HuH-7 (cell line): ENCODE measurements at places on chromosomes 13 and 19.
A peak's percentile ranks its signal among the peaks of the same experiment; 100 is the strongest.

DNA sequence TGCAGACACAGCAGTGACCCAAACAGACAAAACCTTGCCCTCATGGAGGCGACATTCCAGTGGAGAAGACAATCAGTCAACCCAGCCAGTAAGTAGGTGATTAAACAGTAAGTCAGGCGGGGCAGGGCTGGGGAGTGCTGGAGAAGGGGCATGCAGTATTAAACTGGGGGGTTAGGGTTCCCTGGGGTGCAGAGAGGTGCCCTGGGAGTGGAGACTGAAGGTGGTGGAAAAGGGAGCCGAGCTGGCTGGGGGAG lies 31.2 kb upstream of the FXYD3 start:
- DNase-seq, result no peak

DNA sequence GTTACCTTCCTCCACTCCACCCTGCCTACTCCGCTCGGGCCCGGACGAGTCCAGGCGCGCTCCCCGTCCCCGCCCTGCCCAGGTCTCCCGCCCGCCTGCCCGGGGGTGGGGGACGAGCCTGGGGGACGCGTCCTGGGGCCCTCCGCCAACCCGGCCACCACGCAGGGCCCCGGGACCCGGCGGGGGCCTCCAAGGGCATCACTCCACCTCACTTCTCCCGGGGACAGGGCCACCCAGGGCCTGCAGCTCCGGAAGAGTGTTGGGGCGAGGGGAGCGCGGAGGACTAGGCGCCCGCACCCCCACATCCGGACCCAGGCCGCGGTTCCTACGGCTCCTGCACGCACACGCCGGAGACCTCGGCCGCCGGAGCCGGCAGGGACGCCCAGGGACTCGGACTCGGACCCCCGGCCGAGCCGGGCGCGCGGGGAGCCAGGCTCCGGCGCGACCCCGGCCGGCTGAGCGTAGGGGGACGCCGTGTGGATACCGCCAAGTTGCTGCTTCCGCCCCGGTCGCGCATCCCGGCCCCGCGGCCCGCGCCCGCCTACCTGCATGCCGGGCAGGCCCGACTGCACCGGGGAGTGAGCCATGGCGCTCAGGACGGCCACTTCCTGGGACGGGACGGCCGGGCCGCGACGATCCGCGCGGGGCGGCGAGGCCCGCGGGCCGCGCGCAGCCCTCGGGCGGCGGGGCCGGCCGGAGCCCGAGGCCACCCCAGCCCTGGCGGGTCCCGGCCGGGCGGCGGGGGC lies 534 bp downstream of the STK24 start:
- DNase-seq, result no peak

DNA sequence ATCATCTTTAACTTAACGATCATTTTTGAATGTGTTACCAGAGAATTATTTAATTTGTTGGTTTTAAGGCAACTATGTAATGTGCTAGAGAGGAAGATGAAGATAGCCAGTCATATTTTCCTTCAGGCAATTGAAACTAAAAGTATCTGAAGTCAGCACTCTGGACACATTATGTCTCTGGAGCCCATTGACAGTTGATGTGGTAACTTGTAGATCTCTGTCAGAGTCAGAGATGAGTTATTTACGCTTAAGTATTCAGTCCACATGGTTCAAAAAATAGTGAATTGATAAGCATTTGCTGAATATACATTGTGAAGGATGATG lies 2.1 kb downstream of the ZMYM2 start:
- no peak for DNase-seq

DNA sequence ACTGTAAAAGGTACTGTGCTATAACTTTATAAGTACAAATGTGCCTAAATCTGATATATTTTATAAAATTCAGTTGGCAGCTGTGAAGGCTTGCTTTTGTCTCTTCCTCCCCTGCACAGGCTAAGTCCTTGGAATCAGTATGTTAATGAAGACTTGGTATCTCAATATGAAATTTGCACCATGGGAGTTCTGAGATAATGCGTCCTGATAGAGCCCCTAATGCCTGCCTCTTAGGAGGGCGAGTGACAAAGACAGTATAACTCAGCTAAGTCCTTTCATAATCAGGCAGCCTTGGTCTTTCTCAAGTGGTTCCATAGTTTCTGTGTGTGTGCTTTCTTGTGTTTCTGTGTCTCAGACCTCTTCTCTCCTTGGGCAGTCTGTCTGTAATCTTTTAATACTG lies 14.7 kb downstream of the LRCH1 start:
- no peak for DNase-seq

GRCh38 chr19:14004619-14005348 lies 1.3 kb downstream of the RFX1 start:
- no peak for DNase-seq

GRCh38 chr13:47046706-47047105 lies 149.9 kb upstream of the HTR2A start:
- DNase-seq, result no peak

DNA sequence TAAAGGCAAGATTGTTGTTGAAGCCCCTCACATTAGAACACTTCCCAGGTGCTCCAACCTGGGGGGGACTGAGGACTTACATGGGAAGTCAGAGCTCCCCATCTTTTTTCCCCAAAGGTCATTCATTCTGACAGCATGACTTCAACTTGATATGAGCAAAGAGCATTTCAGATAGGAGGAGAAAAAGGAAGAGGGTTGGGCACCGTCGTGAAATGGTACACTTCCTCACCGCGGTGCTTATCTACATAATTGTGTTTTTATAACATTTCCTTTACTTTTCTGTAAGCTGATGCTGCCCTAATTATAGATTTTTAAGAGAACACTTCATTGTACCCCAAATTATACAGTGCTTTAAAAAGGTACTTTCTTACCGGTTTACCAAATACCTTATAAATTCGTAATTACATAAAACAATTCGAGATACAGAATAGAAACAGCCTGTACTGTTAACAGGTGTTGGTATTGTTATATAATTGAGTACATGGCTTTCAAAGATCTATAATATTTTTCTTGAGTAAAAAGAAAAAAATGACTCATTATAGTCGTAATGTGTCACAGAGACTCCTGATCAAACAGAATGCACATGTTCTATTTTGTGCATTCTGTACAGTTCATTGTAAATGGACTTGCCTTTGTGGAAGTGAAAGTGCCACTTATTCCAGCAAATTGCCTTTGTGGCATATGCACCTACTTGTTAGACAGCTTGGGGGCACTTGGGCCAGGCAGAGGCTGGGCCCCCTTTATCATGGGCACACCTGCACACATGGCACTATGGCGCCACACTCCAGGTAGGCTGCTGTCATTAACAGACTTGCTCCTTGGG lies 81.8 kb downstream of the GGACT start:
- DNase-seq, result no peak

DNA sequence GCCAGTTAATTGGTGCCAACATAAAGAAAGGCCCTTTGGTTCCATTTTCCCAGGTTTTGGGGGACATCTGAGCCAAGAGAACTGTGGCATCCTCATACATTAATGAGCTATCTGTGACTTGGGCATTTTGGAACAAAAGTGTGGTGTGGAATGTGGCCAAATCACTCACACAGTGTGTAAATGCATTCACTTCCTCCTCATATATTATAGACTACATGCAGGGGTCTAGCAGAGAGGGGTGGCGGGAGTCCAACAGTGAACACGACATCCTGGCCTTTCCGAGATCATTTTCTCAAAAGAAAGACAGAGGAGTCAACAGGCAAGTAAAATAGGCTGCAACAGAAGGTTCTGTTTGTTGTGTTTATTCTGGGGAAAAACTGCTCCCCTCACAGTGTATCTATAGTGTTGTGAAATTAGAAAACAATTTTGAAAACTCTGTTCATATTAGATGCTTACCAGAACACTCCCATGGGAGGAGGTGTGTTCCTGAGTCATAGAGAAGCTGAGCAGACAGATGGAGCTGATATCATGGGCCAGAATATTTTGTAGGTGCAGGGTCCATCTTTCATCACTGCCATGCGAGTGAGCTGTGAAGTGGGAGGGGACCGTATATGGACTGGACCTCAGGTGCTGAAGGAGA lies 36.9 kb downstream of the PABPC3 start:
- no peak for DNase-seq

DNA sequence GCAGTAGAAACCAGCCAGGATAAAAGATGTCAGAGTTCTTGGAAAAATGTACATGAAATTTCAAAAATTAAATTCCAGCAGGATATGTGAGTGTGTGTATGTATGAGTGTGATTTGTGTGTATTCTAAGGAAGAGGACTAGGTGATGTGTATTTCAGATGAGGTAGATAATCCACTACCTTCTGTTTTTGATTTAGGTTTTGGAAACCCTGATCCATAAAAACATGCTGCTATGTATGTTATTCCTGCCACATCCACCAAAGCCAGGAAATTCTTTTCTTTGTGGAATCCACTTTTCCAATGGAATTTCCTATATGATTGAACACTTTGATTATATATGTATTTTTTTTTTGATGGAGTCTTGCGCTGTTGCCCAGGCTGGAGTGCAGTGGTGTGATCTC lies 276.9 kb downstream of the UQCRFS1 start:
- DNase-seq, result no peak

DNA sequence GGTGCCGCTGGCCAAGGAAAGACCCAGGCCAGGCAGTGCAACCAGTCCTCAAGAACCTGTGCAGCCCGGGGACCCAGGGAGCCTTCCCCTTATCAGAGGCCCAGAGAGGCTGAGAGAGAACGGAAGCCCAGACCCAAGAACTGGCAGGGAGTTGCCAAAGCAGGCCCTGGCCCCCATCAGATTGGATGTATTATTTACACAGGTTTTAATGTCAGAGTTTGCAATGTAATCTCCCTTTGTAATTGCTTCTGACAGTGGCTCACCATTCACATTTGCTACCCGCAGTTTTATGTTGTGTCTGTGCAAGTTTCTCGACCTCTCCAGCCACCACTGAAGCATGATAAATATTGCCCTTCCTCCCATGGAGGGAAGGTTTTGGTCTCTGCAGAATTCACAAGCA lies 660.9 kb downstream of the LIG4 start:
- DNase-seq, result no peak

GRCh38 chr13:25528266-25528665 lies 156.5 kb downstream of the ATP8A2 start:
- DNase-seq, result no peak

GRCh38 chr13:46184277-46184699 lies 2.3 kb upstream of the LCP1 start:
- DNase-seq, result peak; percentile 34

GRCh38 chr19:58563034-58563573 lies 4.7 kb upstream of the UBE2M start:
- no peak for DNase-seq

GRCh38 chr13:57527114-57527735 lies 104.3 kb upstream of the PCDH17 start:
- no peak for DNase-seq

GRCh38 chr19:58356766-58357480 lies 3.6 kb upstream of the A1BG start:
- DNase-seq, result no peak

DNA sequence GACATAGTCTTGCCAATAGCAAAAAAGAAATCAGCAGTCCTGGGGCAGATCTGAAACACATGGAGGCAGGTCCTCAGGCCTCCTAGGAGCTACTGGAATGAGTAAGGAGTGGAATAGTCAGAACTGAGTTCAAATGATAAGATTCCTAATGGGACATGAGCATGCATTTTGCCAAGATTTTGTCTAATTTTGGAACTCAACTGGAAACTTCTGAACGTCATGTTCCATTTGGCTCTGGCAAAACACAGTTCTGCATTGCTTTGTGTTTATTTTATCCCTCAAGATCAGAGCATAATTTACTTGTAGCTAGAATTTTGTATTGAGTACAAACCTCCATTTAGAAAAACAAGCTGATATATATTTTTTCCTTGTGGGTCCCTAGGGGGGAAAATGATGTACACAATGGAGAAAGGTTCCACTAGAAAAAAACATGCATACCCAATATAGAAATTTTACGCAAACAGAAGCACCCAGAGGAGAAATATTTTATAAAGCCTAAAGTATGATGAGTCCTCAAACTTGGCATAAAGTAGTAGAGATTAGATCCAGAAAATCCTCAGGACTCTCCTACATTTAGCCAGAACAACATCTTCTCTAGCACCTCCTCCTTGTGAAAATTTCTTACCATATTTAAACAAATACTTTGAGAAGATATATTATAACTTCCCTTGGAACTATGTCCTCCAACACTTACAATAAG lies 149.0 kb upstream of the SERP2 start:
- DNase-seq, result no peak

DNA sequence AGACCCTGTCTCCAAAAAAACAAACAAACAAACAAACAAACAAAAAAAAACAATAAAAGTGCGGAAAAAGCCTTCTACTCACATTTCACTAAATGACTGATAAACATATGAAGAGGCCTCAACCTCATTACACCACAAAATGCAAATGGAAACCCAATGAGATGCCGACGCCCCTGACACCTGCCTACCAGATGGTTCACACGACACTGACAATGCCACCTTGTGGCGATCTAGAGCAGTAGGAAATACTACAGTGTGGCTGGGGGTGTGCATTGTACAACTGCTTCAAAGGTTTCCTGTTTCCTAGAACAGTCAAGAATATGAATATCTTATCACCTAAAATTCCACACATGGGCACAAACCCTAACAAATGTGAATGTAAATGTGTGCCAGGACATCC lies 14.0 kb downstream of the SCGB2B2 start:
- DNase-seq, result peak; percentile 32

DNA sequence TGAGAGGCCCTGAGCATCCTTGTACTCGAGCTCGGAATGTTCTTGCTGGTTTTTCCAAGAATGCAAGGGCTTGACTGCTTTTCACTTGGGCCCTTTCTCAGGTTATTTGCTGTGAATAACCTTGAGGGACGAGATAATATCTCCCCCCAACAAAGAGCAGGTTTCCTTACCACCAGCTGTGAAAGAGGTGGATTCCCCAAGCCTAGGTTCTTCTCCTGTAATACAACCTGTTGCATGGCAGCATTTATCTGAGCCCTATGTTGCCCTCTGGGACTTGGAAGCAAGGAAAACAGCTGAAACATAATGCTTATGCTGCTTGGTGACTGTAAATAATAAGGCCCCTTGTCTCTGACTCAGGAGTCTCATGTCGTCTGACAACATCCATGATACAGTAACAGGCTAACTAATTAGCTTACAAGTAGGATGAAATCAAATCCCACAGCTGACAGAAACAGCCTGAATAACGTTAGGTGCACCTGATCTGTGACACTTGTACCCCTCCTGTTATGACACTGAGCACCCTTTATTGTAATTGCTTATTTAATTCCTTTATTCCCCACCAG lies 43.6 kb upstream of the RCBTB2 start:
- no peak for DNase-seq

DNA sequence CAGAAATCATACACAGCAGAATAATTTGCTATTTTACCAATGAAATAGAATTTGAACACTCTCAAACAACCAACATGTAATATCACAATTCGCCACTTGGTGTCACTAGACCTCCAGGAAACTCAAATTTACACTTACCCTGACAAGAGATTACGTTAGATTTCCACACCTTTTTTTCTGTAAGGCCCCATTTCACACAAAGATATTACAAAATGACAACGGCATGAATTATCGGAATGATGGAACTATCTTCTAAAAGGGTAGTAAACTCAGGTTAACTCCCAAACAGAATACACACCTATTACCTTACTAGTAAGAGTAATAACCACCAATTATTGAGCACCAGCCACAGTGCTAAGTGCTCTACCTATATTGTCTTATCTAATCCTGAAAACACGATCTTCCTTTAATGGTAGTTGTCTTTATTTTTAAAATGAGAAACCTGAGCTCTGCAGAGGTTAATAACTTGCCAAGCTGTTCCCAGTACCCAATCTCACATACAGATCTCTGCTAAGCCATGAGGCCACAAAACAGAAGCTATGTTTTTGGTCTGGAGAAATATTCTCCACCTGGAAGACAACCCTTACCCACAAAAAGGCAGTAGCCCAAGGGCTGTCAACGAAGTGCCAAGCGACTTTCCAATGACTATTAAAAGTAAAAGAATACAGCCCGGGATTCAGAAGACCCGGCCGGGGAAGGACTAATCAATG lies 152.4 kb downstream of the DCLK1 start:
- DNase-seq, result peak; percentile 32
